ENCODE measurements at places on chromosomes 5 and 9.

- DNase-seq: no peak
Measured at GRCh38 chr5:151295138-151295537, 8.4 kb downstream of the SLC36A3 start.

GRCh38 chr9:104301755-104302154 lies 202.3 kb upstream of the OR13F1 start:
- DNase-seq: no peak

- DNase-seq: no peak
Measured at GRCh38 chr5:61379677-61380076, 47.6 kb downstream of the ZSWIM6 start.

- DNase-seq: peak; percentile 9
Measured at GRCh38 chr9:92147030-92147851, 32.0 kb upstream of the SPTLC1 start.

GRCh38 chr5:59599729-59600128 lies 293.8 kb downstream of the PDE4D start:
- no peak for DNase-seq

GRCh38 chr5:150489360-150490295 lies 18.3 kb upstream of the NDST1 start:
- DNase-seq: peak; percentile 93

DNA sequence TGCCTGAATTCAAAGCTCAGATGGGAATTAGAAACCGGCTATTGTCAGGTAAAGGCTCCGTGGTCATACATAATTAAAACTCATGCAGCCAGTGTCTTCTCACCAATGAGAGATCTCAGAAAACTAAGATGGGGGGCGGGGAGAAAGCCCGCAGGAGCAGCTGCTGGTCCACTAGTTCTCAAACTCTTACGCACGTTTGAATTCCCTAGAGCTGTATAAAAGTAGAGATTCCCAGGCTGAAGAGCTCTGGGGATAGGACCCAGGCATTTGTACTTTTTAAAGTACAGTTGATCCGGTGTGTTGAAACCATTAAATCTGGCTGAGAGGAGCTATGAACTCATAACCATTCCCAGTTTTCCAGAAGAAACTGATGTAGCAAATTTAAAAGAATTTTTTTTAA lies 68.5 kb downstream of the FRMD3 start:
- no peak for DNase-seq

GRCh38 chr5:76617229-76617628 lies 6.0 kb downstream of the F2RL2 start:
- no peak for DNase-seq

GRCh38 chr5:168587987-168588386 lies 8.8 kb upstream of the PANK3 start:
- no peak for DNase-seq

DNA sequence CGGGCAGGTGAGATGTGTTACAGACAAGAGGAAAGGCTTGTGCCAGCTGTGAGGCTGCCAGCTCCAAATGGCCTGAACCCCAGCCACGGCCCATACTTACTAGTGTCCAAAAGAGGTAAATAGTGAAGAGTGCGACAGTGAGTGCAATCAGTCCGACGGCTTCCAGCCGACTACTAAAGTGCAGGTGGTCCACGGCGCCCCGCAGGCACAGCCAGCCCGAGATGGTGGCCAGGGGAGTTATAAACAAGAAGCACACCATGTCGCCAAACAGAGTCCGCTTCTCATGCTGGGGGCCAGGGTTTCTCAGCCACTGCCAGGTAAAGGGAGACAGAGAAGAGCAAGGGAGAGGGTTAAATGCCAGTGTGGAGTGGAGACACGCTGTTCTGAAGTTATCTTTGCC lies 101.1 kb downstream of the LMNB1 start:
- DNase-seq: no peak

DNA sequence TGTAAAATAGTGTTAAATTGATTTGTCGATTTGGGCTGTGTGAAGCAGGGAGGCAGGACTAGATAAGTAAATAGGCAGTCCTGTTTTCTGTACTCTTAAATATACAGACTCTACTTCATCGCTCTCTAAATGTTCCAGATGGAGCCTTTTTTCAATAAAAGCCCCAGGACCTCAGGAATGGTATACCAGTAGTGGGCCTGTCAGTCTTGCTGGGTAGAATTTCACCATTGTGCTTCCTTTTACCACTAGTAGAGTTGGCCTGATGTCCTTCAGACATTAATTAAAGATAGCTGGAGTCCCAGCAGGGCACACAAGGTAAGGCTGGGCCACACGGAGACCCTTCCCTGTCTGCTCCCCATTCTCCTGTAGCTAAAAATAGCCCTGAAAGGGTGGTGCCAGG lies 6.0 kb downstream of the SNX18 start:
- DNase-seq: peak; percentile 11

DNA sequence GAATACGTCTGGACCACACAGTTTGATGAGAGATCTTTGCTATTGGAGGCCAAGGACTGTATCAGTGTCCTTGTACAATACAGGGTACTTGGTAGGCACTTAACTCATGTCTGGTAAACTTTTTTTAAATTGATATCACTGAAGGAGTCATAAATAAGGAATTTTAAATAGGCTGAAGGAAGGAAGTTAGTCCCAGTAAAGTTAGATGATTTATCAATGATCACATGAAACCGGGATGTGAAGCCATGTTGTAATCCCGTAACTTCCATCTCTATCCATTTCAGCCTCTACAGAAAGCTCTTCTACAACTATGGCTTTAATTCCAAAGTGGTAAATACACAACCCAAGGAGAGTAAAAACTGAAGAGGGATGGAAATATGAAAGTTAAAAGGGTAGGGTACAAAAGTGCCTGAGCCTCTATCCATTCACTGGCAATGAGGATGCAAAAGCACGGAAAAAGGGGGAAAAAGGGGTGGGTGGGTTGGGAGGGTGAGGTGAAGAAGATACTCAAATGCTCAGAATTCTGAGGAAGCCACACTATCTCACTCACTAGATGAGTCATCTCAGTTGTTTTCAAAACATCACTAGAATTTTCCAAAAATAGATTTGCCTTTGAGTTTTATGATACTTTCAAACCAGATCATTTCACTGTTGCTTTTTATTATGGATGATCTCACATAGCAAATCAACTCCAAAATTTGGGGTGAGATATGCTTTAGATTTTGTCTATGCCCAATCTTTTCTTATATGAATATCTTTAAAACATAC lies 1053.5 kb downstream of the NR2F1-AS1 start:
- no peak for DNase-seq

DNA sequence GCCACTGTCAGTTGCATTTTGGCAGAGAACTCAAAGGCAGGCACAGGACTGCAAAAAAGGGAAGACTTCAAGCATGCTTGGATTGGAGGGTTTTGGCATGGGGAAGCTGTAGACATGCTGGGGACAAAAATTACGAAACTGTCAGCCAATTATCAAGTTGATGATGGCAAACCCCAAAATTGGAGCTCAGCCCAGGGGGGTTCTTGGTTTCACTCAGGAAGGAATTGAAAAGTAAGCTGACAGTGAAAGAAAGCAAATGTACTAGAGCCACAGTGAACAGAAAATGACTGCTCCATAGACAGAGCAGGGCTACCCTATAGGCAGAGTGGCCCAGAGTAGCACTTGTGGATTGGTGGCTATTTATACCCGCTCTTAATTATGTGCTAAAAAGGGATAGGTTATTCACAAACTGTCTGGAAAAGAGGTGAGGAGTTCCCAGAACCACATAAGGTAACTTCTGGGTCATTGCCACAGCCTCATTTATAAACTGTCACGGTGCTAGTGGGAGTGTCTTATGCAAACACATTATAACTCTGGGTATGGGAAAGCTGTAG lies 14.6 kb upstream of the CFAP95 start:
- peak; percentile 72 for DNase-seq

DNA sequence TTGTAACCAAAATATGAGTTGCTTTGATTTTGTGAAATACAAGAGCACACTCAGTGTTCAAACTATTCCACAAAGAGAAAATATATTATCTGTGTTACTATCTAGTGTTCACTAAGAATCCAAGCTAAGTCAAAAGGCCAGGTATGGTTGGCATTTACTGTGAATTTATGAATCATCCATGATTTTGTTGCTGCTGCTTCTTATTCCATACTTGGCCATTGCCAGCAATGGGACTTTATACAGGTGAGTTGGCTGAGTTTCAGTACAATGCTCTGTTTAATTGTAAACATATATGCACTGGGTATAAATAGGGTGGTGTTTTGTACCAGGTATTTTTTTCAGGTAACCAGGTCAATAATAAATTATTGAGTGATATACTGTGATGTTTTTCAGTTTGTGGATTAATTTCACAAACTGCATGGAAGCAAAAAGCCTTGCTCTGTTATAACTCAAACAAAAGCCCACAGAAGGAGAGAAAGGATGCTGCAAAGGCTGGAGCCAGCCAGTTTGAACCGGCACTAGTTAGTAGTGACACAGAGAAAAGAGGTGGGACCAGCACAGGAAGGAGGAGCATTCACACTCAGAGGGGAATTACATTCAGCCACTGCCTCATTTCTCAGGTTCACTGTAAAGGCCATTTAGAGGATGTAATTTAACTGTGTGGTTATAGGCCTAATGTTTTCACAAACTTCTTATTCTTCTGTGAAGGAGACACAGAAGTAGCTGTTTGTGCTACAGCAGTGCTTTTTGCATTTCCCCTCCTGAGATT lies 381.8 kb downstream of the ADGRV1 start:
- peak; percentile 58 for DNase-seq

DNA sequence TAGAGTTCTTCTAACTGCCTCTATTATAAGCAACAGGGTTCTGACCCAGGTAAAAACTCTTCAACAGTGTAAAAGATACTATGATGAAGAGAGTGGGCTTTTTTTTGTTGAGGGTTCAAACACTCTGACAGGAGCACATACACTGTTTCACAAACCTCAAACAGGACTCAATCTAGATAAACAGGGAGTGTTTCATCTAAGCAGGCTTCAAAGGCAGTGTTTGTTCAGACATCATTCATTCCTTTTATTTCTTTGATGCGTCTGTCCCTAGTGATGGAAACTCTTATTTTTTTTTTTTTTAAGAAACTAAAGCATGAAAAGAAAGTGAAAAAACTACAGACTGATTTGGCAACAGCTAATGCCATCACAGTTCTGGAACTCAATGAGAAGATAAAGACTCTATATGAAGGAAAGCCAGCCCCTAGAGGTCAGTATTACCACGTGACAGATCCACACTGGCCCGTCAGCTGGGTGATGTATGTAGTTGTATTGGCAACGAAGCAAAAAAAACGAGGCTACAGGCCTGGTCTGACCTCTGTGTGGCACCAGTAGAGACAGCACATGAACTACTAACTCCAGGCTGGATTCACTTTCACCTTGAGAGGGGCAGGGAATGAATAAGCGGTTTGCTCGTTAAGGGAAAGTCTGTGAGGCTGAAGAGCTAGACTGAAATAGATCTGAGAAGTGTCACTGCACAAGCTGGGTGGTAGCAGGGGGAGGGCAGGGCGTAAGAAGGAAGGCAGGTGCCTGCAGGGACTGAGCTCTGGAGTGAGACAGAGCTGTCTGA lies 172.2 kb downstream of the CCDC192 start:
- DNase-seq: peak; percentile 92

GRCh38 chr9:130885484-130886375 lies 10.9 kb downstream of the QRFP start:
- no peak for DNase-seq

All from pons (tissue), 1 donor.